ENCODE measurements at places on chromosomes 4 and X. TPM values are rescaled to one million over a fixed set of nuclear protein-coding genes. Genes with fewer than 3 reads are reported as not detected.

DNA sequence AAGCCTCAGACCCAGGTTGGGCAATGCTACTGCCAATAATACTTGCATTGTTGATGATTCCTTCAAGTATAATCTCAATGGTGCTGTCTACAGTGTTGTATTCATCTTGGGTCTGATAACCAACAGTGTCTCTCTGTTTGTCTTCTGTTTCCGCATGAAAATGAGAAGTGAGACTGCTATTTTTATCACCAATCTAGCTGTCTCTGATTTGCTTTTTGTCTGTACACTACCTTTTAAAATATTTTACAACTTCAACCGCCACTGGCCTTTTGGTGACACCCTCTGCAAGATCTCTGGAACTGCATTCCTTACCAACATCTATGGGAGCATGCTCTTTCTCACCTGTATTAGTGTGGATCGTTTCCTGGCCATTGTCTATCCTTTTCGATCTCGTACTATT lies 7.4 kb downstream of the LPAR4 start:
- H3K4me1 ChIP-seq, result no peaks in the 10 kb centered on the region
- H3K27ac ChIP-seq, result no peak overlapping the region
- H3K36me3 ChIP-seq, result no peaks in the 10 kb centered on the region
- no peaks in the 10 kb centered on the region for H3K27me3 ChIP-seq
- no peak overlapping the region for H3K4me3 ChIP-seq
- no peak for DNase-seq

- no peaks in the 10 kb centered on the region for H3K36me3 ChIP-seq
- no peak for DNase-seq
- H3K4me1 ChIP-seq, result no peaks in the 10 kb centered on the region
- no peak overlapping the region for H3K4me3 ChIP-seq
Observed at GRCh38 chr4:97215409-97215941, 927.8 kb downstream of the STPG2 start.

EDA2R gene
- 0.80 TPM for total RNA-seq

LSM6 gene
- total RNA-seq, result 29.1 TPM

GRCh38 chrX:18351784-18352183 lies 2.7 kb downstream of the SCML2 start:
- H3K36me3 ChIP-seq, result no peaks in the 10 kb centered on the region
- no peaks in the 10 kb centered on the region for H3K27me3 ChIP-seq
- H3K4me3 ChIP-seq, result no peak overlapping the region
- no peak overlapping the region for H3K27ac ChIP-seq

- H3K27me3 ChIP-seq, result no peaks in the 10 kb centered on the region
- DNase-seq, result no peak
- no peaks in the 10 kb centered on the region for H3K36me3 ChIP-seq
- no peak overlapping the region for H3K27ac ChIP-seq
Observed at GRCh38 chrX:16039834-16040233, 83.5 kb upstream of the GRPR start.

DNA sequence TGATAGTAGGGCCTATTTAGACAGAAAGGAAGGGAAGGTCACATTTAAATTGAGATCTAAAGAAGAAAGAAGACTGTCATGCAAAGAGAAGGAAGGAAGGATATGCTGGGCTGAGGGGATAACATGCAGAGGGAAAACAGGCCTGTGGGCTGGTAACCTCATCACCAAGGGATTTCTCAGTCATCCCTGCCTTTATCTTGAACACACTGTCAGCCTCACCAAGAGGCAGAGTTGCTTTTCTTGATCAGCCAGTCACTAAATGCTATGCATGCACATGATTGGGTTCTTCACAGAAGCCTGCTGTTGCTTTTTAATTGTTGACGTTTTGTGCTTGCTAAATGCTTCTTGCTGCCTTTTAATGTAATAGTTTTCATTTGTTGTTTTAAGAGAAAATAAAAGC lies 113.0 kb downstream of the ARHGAP24 start:
- no peak overlapping the region for H3K27ac ChIP-seq
- DNase-seq, result no peak
- H3K36me3 ChIP-seq, result no peaks in the 10 kb centered on the region
- H3K27me3 ChIP-seq, result no peaks in the 10 kb centered on the region
- no peaks in the 10 kb centered on the region for H3K4me1 ChIP-seq

DNA sequence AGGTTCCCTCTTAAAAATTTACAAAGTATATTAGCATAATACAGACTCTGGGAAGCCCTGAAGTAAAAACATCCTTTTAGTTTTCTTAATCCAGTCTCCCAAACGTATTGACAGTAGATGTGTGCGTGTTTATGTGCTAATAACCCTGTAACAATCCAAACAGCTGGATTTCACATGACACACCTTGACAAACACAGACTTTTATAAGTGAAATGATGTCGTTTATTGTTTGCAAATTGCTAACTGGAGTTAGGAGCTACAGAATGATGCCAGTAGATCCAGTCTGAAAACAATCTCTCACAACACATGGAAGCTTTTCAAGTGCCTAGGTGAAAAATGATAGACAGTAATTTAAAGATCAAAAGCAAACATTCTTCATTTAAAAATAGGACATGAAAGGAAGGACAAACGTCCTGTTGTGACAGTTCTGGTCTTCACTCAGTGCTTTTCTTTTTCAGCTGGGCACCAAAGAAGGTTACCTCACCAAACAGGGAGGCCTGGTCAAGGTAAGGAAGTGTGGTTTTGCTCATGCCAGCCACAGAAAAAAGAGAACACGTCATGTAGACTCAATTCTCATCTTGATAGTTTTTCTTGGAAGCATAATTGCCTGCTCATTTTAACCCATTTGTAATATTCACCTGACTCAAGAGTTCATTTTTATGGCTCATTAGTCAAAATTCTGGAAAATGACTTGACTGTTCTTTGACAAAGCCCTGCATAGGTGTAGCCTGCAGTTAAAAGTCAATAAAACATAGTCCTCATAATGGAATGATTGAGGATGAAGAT lies 32.9 kb downstream of the LAMTOR3 start:
- no peaks in the 10 kb centered on the region for H3K4me1 ChIP-seq
- H3K36me3 ChIP-seq, result no peaks in the 10 kb centered on the region
- H3K4me3 ChIP-seq, result no peak overlapping the region
- no peak for DNase-seq

GRCh38 chr4:27094783-27095182 lies 234.1 kb downstream of the STIM2 start:
- no peak overlapping the region for H3K4me3 ChIP-seq
- no peak for DNase-seq
- no peaks in the 10 kb centered on the region for H3K36me3 ChIP-seq
- H3K4me1 ChIP-seq, result no peaks in the 10 kb centered on the region
- H3K27ac ChIP-seq, result no peak overlapping the region
- no peaks in the 10 kb centered on the region for H3K27me3 ChIP-seq

DNA sequence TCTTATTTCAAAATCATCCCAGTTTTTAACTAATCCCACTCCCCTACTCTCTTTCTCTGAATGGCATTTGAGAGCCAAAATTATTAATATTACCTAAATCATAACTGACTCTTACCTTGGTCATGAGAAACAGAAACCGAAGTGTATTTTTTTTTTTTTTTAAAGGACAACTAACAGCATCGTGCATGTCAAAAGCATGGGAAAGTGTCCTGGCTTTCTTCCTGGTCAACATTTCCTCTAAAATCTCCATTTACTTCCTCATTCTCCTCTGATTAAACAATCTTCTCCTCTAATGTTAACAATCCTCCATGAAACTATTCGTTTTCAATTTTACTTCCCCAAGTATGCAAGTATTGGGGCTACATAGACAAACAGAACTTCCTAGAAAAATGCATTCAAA lies 2.1 kb upstream of the STS start:
- no peaks in the 10 kb centered on the region for H3K4me1 ChIP-seq
- H3K27me3 ChIP-seq, result no peaks in the 10 kb centered on the region
- no peak overlapping the region for H3K27ac ChIP-seq
- no peak for DNase-seq
- no peak overlapping the region for H3K4me3 ChIP-seq
- no peaks in the 10 kb centered on the region for H3K36me3 ChIP-seq

DNA sequence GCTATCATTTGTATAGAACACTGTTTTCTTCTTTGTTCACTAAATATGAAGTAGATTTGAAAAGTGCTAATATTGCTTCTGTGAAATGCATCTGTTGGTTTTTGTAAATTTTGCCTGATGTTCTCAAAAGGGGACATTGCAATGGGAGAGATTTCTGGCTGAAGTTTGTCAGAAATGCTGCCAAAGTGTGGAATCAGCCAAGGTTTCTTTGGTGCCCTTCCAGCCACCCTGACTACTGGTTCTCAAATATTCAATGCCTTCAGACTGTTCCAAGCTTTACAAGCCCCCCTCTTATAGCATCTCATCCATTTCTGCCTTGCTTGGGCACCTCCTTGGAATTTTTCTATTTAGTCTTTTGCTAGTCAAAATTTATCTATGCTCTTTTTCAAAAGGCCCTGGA lies 60.6 kb upstream of the TMLHE start:
- H3K27ac ChIP-seq, result no peak overlapping the region
- no peak overlapping the region for H3K4me3 ChIP-seq
- no peaks in the 10 kb centered on the region for H3K27me3 ChIP-seq
- no peak for DNase-seq
- no peaks in the 10 kb centered on the region for H3K36me3 ChIP-seq
- no peaks in the 10 kb centered on the region for H3K4me1 ChIP-seq

DNA sequence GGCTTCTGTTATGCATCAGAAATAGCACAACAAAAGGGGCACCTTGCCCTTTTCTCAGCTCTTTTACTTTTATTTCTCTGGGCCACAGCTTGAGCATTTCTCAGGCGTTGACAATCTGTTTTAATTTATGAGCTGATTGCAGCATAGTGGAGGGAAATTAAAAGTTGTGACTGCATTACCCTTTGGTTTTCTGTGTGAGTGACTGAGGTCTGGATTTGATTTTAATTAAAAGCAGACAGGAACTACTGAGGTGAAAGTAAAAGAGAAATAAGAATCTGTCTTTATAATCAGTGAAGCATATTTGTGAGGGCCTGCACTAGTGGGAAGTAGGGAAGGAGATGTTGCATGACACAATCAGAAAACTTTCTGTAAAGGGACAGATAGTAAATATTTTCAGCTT lies 43.4 kb upstream of the GEMIN8 start:
- no peaks in the 10 kb centered on the region for H3K36me3 ChIP-seq
- H3K27me3 ChIP-seq, result no peaks in the 10 kb centered on the region
- H3K27ac ChIP-seq, result no peak overlapping the region
- no peaks in the 10 kb centered on the region for H3K4me1 ChIP-seq

- H3K27me3 ChIP-seq, result no peaks in the 10 kb centered on the region
- no peak overlapping the region for H3K4me3 ChIP-seq
- no peaks in the 10 kb centered on the region for H3K4me1 ChIP-seq
- no peaks in the 10 kb centered on the region for H3K36me3 ChIP-seq
Observed at GRCh38 chrX:6120329-6120728, 108.3 kb downstream of the NLGN4X start.

DNA sequence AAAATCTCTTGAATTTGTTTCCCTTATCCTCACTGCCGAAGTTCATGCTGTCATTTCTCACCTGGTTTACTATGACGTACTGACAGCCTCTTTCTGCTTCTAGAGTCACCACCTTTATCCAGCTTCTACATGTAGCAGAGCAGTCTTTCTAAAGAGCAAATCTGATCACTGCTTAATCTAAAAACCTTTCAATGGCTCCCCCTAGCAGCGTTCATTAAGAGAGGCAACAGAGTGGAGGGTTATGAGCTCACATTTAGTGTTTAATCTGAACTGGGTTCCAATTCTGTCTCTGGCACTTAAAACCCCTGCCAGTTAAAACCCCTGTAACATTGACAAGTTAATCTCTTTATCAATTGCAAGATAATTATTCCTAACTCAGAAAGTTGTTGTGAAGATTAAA lies 4.4 kb downstream of the RBPJ start:
- H3K27me3 ChIP-seq, result no peaks in the 10 kb centered on the region
- H3K4me3 ChIP-seq, result no peak overlapping the region
- no peaks in the 10 kb centered on the region for H3K36me3 ChIP-seq
- H3K27ac ChIP-seq, result no peak overlapping the region
- H3K4me1 ChIP-seq, result no peaks in the 10 kb centered on the region
- DNase-seq, result no peak

GRCh38 chr4:54662901-54663585 lies 5.3 kb downstream of the KIT start:
- no peak overlapping the region for H3K4me3 ChIP-seq
- no peaks in the 10 kb centered on the region for H3K36me3 ChIP-seq
- no peak for DNase-seq

- H3K27ac ChIP-seq, result no peak overlapping the region
- H3K36me3 ChIP-seq, result no peaks in the 10 kb centered on the region
- no peak overlapping the region for H3K4me3 ChIP-seq
Observed at GRCh38 chr4:155478336-155478835, 101.6 kb upstream of the MAP9 start.

DNA sequence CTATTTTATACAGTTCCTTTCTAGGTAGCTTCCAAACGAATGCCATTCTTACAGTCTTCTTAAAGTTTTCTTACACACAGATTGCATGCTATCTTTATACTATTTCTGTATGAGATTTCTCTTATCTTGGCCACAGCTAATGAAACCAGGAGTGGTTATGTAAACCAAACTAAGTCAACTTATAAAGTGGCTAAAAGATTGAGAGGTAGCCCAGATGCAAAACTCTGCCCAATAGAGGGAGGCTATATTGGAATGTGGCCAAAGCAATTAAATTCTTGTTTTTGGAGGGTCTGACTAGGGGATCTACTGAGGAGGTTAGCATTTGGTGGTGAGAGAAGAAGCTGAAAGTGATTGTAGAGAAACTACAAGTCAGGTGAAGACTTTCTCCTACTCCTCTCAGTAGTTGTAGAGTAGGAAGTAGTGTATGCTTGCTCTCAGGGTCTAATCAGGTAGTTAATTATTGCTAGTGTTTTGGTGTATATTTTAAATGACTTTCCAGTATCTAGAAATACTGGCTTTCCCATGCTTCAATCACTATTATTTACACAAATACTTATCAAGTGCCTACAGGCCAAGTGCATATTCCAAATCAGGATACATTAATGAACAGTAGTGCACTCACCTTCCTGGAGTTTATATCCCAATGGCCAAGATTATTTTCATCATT lies 104.2 kb upstream of the HPGD start:
- no peak overlapping the region for H3K4me3 ChIP-seq
- no peaks in the 10 kb centered on the region for H3K27me3 ChIP-seq
- H3K36me3 ChIP-seq, result no peaks in the 10 kb centered on the region
- H3K4me1 ChIP-seq, result no peaks in the 10 kb centered on the region
- DNase-seq, result no peak
- no peak overlapping the region for H3K27ac ChIP-seq

PDCL2 gene
- total RNA-seq, result not detected

GRCh38 chr4:77859256-77859655 lies 3.4 kb upstream of the MRPL1 start:
- no peak overlapping the region for H3K27ac ChIP-seq
- no peak for DNase-seq
- no peak overlapping the region for H3K4me3 ChIP-seq

DNA sequence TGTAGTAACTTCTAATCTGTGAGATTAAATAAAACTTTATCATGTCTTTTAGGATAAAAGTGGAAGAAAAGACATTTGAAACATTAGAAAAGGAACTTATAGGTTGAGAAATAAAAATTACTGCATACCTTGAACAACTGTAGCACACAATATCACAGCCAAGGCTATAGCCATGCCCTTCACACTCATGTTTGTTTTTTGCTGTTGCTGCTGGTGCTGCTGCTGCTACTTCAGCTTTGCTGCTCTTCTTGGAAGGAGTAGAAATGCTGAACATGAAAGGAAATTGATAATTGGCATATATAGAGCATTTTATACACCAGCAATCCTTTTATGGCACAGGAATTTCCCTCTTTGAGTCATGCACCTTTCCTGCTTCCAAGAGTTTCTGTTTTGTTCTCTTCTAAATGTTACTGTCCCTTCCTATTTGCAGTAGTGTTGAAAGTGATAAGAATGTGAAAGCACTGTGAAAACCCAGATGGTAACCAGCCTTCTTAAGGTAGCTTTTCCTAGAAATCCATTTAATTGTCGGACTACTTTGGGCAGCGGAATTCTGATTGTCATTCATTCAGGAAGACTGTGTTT lies at the start of gene CXCL11:
Gene CXCL11 (minus strand): TSS at position 272 of the 582 bp plus-strand sequence. CDS start 83 bp downstream, at position 189.
- no peak within 1 kb of the TSS for H3K4me3 ChIP-seq
- H3K27me3 ChIP-seq, result no peaks in the 10 kb centered on the region
- no peak for DNase-seq
- no peaks in the 10 kb centered on the region for H3K36me3 ChIP-seq
- no peak within 1 kb of the TSS for H3K27ac ChIP-seq

All from Peyer's patch (tissue), 4 donors.